Mesothelial cell of epicardium (in vitro differentiated cells): ENCODE measurements at places on chromosomes 16 and 17. TPM values are rescaled to one million over a fixed set of nuclear protein-coding genes. Genes with fewer than 3 reads are reported as not detected.

DNA sequence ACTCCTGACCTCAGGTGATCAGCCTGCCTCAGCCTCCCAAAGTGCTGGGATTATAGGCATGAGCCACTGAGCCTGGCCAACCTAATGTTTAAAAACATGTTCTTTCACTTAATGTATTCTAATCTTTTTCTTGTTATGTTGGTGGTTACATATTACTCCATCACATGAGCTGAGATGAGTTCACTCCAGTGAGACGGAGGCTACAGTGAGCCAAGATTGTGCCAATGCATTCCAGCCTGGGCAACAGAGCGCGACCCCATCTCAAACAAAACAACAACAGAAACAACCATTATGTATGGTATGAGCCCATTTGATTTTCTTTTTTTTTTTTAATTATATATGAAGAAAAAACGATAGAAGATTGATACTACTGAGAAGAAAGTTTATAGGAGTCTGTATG, 39.6 kb downstream of the SLC39A11 start:
- no peak overlapping the region for H3K27ac ChIP-seq
- no peak for DNase-seq
- H3K4me3 ChIP-seq = no peak overlapping the region
- H3K4me1 ChIP-seq = peaks cover 6% of the 10 kb centered on the region
- no peaks in the 10 kb centered on the region for H3K27me3 ChIP-seq
- peaks cover 13% of the 10 kb centered on the region for H3K36me3 ChIP-seq

DNA sequence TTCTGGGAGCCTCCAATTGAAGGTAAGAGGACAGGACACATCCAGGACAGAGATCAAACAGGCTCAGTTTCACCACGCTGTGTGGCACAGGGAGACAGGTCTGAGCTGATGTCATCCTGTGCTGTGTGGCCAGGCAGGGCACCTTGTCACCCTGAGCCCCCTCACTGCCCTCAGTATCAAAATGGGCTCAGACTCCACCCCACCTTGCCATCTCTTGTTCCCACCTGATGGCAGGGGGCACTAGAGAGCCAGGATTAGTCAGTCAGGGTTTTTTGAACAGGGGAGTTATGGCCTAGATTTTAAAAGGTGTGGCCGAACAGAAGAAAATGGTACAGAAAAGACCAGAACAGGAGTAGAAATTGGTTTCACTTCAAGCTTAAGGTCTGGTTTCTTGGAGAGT, 2.6 kb downstream of the KAT2A start:
- H3K27me3 ChIP-seq = no peaks in the 10 kb centered on the region
- H3K4me3 ChIP-seq = peak overlapping the region; percentile 7
- peaks cover 19% of the 10 kb centered on the region for H3K4me1 ChIP-seq
- no peak for DNase-seq
- H3K36me3 ChIP-seq = peaks cover 14% of the 10 kb centered on the region

DNA sequence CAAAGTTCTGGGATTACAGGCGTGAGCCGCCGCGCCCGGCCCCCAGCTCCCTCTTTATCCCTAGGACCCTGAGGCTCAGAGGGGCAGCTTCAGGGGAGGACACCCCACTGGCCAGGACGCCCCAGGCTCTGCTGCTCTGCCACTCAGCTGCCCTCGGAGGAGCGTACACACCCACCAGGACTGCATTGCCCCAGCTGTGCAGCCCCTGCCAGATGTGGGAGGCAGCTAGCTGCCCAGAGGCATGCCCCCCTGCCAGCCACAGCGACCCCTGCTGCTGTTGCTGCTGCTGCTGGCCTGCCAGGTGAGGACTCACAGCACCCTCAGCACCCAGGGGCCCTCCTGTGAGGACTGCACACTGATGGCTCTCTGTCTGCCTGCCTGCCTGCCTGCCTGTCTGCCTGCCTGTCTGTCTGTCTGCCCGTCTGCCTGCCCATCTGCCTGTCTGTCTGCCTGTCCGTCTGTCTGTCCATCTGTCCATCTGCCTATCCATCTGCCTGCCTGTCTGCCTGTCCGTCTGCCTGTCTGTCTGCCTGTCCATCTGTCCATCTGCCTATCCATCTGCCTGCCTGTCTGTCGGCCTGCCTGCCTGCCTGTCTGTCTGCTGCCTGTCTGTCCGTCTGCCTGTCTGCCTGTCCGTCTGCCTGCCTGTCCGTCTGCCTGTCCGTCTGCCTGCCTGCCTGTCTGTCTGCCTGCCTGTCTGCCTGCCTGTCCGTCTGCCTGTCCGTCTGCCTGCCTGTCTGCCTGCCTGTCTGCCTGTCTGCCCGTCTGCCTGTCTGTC, 5.0 kb downstream of the GCGR start:
- H3K4me3 ChIP-seq = no peak overlapping the region
- no peaks in the 10 kb centered on the region for H3K36me3 ChIP-seq
- peaks cover 58% of the 10 kb centered on the region for H3K27me3 ChIP-seq

- H3K27ac ChIP-seq = peak overlapping the region; percentile 92
- DNase-seq = no peak
- H3K4me3 ChIP-seq = peak overlapping the region; percentile 81
- H3K36me3 ChIP-seq = peaks cover 19% of the 10 kb centered on the region
- peaks cover 20% of the 10 kb centered on the region for H3K4me1 ChIP-seq
Measured at GRCh38 chr17:36949461-36949927, 740 bp downstream of the AATF start.

- DNase-seq = no peak
- no peak overlapping the region for H3K4me3 ChIP-seq
- no peak overlapping the region for H3K27ac ChIP-seq
- no peaks in the 10 kb centered on the region for H3K4me1 ChIP-seq
- peaks cover 7% of the 10 kb centered on the region for H3K27me3 ChIP-seq
Measured at GRCh38 chr17:62093188-62094155, 28.4 kb upstream of the MED13 start.

GRCh38 chr17:63929860-63930766, 2.0 kb downstream of the CD79B start:
- no peak for DNase-seq
- H3K36me3 ChIP-seq = no peaks in the 10 kb centered on the region
- no peak overlapping the region for H3K4me3 ChIP-seq
- H3K4me1 ChIP-seq = no peaks in the 10 kb centered on the region
- H3K27ac ChIP-seq = no peak overlapping the region

- DNase-seq = no peak
- H3K27me3 ChIP-seq = no peaks in the 10 kb centered on the region
Measured at GRCh38 chr17:76574166-76574565, 11.5 kb downstream of the ST6GALNAC2 start.

GRCh38 chr17:49486012-49486641, 9.0 kb upstream of the NGFR start:
- no peaks in the 10 kb centered on the region for H3K36me3 ChIP-seq
- peaks cover 24% of the 10 kb centered on the region for H3K27me3 ChIP-seq
- no peak for DNase-seq
- peak overlapping the region; percentile 67 for H3K27ac ChIP-seq
- H3K4me3 ChIP-seq = peak overlapping the region; percentile 13
- peaks cover 25% of the 10 kb centered on the region for H3K4me1 ChIP-seq

- H3K4me3 ChIP-seq = no peak overlapping the region
- no peaks in the 10 kb centered on the region for H3K4me1 ChIP-seq
- DNase-seq = no peak
- no peak overlapping the region for H3K27ac ChIP-seq
- no peaks in the 10 kb centered on the region for H3K36me3 ChIP-seq
- peaks cover 15% of the 10 kb centered on the region for H3K27me3 ChIP-seq
Measured at GRCh38 chr16:12590963-12591362, 212.7 kb downstream of the CPPED1 start.

GRCh38 chr16:62711797-62712196, 675.6 kb upstream of the CDH8 start:
- H3K36me3 ChIP-seq = no peaks in the 10 kb centered on the region
- H3K27me3 ChIP-seq = peaks cover 2% of the 10 kb centered on the region
- no peak overlapping the region for H3K27ac ChIP-seq

DNA sequence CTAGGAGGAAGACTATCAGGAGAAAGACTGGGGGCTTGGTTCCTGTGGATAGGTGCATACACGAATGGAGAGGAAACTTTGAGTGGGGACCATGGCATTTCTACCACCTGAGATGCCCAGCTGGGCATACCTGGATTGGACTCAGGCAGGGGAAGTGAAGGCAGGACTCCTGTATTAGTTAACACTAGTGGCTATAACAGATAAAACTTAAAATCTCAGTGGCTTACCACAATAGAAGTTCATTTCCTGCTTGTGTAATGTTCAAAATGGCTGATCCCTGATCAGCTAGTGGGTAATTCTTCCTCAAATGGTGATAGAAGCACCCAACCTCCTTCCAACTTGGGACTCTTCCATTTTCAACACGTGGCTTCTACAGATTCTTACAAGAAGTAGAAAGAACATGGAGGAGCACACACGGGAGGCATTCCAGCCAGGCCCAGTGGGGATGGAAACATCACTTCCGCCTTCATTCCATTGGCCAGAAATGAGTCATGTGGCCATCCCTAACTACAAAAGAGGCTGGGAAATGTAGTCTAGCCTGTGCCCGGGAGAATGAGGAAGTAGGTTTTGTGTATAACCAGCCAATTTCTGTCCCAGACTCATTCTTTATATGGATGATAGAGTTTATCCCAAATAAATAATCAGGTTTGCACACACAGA, 112.1 kb downstream of the UTP18 start:
- H3K4me3 ChIP-seq = no peak overlapping the region
- DNase-seq = no peak
- H3K27ac ChIP-seq = no peak overlapping the region
- peaks cover 35% of the 10 kb centered on the region for H3K27me3 ChIP-seq

DNA sequence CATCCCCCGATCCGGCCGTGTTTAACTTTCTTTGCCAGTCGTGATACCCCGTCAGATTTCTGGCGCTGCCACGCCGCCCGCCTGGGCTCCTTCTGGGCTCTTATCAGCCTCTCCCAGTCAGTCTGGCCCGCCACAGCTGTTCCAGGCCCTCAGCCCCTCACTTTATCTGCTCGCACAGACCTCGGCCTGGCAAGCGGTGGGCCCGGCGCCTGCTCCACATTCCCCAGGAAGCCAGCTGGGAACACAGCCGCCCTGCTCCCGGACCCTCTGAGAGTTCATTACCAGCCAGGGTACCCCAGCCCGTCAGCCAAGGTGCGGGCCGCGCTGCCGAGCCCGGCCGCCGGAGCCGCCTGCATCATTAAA, 157.5 kb downstream of the ZNF423 start:
- no peaks in the 10 kb centered on the region for H3K27me3 ChIP-seq
- H3K36me3 ChIP-seq = no peaks in the 10 kb centered on the region
- peak overlapping the region; percentile 26 for H3K4me3 ChIP-seq
- peak overlapping the region; percentile 81 for H3K27ac ChIP-seq

- H3K27me3 ChIP-seq = no peaks in the 10 kb centered on the region
- H3K27ac ChIP-seq = peak overlapping the region; percentile 10
- DNase-seq = no peak
- H3K36me3 ChIP-seq = no peaks in the 10 kb centered on the region
- H3K4me1 ChIP-seq = peaks cover 21% of the 10 kb centered on the region
- H3K4me3 ChIP-seq = no peak overlapping the region
Measured at GRCh38 chr17:58671969-58672368, 19.9 kb downstream of the TEX14 start.

DNA sequence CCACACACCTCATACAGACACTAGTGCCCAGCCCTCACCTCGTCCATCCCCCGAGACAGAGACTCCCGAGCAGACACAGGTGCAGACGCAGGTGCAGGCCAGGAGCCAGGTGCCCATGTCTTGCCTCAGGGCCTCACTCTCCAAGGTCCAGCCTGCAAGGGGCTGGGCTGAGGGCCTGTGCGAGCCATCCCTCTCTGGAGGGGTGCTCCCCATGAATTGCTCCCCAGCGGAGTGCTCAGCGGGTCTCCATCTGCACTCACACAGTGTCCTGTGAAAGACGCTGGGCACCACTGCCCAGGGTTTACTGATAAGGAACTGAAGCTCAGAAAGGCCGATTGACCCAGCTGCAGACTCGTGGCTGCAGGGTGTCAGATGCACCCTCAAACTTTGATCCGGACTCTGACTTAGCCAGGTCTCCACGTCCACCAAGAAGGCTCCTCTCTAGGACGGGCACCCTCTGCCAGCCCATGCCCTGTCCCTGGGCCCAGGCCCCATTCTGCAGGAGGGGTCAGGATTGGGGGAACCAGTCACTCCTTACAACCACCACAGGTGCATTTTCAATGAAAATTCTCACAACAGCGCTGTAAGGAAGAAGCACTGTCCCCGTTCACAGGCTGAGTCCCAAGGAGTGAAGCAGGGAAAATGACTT, 16.9 kb downstream of the POLR3K start:
- no peak for DNase-seq
- peaks cover 5% of the 10 kb centered on the region for H3K36me3 ChIP-seq
- H3K27ac ChIP-seq = no peak overlapping the region

- H3K4me1 ChIP-seq = peaks cover 5% of the 10 kb centered on the region
- H3K4me3 ChIP-seq = no peak overlapping the region
- H3K27ac ChIP-seq = no peak overlapping the region
- H3K36me3 ChIP-seq = no peaks in the 10 kb centered on the region
- DNase-seq = no peak
Measured at GRCh38 chr17:17988427-17988945, 15.8 kb downstream of the DRC3 start.

- H3K27ac ChIP-seq = no peak overlapping the region
- no peaks in the 10 kb centered on the region for H3K4me1 ChIP-seq
- H3K4me3 ChIP-seq = no peak overlapping the region
- DNase-seq = no peak
Measured at GRCh38 chr16:15671530-15672117, 21.6 kb downstream of the NDE1 start.

DNA sequence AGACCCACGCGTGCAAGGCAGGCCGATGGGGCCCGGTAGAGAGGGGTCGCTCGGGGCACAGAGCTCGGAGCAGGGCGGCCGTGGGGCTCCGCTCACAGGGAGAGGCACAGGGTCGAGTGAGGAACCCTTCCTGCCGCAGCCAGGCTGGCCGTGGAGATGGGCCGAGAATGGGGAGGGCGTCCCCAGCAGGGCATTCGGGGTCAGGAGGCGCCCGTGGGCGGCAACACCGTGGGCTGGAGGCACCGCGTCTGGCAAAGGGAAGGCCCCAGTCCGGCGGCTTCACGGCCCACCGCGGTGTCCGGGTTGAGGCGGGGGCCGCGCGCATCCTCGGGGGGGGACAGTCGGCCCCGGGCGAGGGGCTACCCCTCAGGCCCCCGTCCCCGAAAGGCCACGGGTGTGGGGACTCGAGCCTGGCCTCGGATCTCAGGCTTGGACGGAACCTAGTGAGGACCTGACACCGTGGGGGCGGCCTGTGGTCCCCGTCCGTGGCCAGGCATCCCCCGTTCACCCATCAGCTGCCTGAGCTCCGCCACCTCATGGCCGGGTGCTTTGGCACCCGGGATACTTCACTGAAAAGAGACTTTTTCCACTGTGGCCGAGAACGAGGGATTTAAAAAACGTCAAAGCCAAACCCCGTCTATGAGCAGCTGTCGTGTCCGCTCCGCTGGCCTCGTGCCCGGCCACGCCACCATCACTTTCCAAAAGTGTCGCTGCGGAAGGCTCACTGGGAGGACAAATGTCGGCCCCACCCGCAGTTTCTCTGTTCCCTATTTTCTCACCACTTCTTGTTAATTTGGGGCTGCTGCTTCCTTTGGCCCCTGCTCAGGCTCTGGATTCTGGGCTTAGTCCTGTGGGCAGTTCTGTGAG, 73.6 kb downstream of the METRNL start:
- H3K4me3 ChIP-seq = no peak overlapping the region
- peaks cover 47% of the 10 kb centered on the region for H3K4me1 ChIP-seq
- peak overlapping the region; percentile 39 for H3K27ac ChIP-seq
- H3K27me3 ChIP-seq = peaks cover 6% of the 10 kb centered on the region
- no peak for DNase-seq

GRCh38 chr17:45396496-45397205, 36.0 kb downstream of the ARHGAP27 start:
- H3K4me3 ChIP-seq = no peak overlapping the region
- H3K4me1 ChIP-seq = peaks cover 5% of the 10 kb centered on the region
- H3K27ac ChIP-seq = no peak overlapping the region

Gene CPHXL2
- total RNA-seq = not detected in 3 replicates

Gene FA2H
- 0.18 TPM in 1 of 3 replicates, not detected in the others for total RNA-seq

Gene CES3
- 4.8 to 5.4 TPM (median 5.1 TPM) in 3 replicates for total RNA-seq

Gene ADORA2B
- total RNA-seq = 3.8 to 4.6 TPM (median 4.5 TPM) in 3 replicates

Gene CCDC92B
- 0.47 to 0.62 TPM (median 0.58 TPM) in 3 replicates for total RNA-seq

Gene LRRC75A
- 4.0 to 4.5 TPM (median 4.3 TPM) in 3 replicates for total RNA-seq

Gene SEPTIN1
- total RNA-seq = 0.86 to 1.6 TPM (median 1.4 TPM) in 3 replicates

Gene SYT17
- 7.4 to 8.6 TPM (median 7.5 TPM) in 3 replicates for total RNA-seq

Gene USP32
- total RNA-seq = 43.9 to 48.4 TPM (median 45.8 TPM) in 3 replicates
